Kidney (tissue), 22 donors: ENCODE measurements at places on chromosomes 3 and 15. TPM values are rescaled to one million over a fixed set of nuclear protein-coding genes. Genes with fewer than 3 reads are reported as not detected.

DNA sequence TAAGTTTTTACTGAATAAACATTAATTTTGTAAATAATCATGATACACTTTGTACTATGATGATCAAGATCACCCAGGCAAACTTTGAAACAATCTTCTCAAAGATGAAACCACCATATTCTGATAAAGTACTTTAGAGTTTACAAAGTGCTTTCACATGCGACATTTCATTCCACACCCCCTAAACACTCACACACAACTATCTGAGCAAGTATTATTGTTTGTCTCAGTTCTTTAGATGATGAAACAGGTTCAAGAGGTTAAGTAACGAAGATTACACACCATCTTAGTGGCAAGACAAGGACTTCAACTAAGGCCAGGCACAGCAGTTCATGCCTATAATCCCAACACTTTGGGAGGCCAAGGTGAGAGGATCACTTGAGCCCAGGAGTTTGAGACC lies 37.6 kb downstream of the ZNF148 start:
- no peak for DNase-seq
- no peaks in the 10 kb centered on the region for H3K4me1 ChIP-seq
- H3K36me3 ChIP-seq, result no peaks in the 10 kb centered on the region
- H3K4me3 ChIP-seq, result no peak overlapping the region

DNA sequence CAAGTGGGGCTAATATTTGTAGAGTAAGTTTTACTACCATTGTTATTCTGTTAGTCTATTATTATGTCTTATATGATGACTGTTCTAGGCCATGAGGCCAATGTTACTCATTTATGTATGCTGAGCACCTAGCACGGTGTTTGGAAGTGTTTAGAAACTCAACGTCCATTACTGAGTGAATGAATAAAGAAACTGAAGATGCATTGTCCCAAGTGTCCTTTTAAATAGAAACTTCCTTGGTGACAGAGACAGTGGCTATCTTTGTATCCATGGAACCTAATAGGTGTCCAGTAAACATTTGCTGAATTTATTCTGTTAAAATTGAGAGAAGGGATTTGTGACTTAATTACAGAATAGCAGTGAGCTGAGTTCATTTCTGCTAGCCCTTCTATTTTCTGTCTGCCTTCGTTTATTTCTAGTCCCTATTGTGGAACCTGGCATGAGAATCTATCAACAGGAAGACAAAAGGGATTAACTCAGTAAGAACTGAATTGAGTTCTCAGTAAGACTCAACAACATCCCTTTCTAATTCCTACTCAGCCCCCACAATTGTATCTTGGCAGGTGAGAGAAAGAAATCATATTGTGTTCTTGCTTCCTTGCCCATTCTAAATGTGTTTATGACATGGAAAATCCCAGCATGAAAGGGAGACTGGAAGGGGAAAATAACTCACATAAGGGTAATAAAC lies 246.6 kb upstream of the LRRC3B start:
- no peak overlapping the region for H3K4me3 ChIP-seq
- H3K27ac ChIP-seq, result no peak overlapping the region
- DNase-seq, result no peak

GRCh38 chr3:24344784-24345439 lies 149.7 kb downstream of the THRB start:
- no peak overlapping the region for H3K27ac ChIP-seq
- H3K27me3 ChIP-seq, result no peaks in the 10 kb centered on the region
- no peak overlapping the region for H3K4me3 ChIP-seq
- H3K4me1 ChIP-seq, result peaks cover 4% of the 10 kb centered on the region
- no peak for DNase-seq

- no peaks in the 10 kb centered on the region for H3K27me3 ChIP-seq
- H3K36me3 ChIP-seq, result no peaks in the 10 kb centered on the region
Measured at GRCh38 chr3:169627789-169628188, 35.7 kb downstream of the MECOM start.

- DNase-seq, result no peak
- no peak overlapping the region for H3K27ac ChIP-seq
- H3K36me3 ChIP-seq, result no peaks in the 10 kb centered on the region
- H3K4me3 ChIP-seq, result no peak overlapping the region
Measured at GRCh38 chr3:137332297-137332696, 374.5 kb downstream of the IL20RB start.

Gene SPSB4
- 0.57 TPM for total RNA-seq
